Myometrial cell (primary cell): ENCODE measurements at places on chromosomes 4 and X. TPM values are rescaled to one million over a fixed set of nuclear protein-coding genes. Genes with fewer than 3 reads are reported as not detected.

SPARCL1 gene
- not detected in 2 replicates for total RNA-seq

EVC gene
- total RNA-seq: 14.2 and 17.3 TPM in 2 replicates

AWAT2 gene
- total RNA-seq: not detected in 2 replicates

RRH gene
- total RNA-seq: not detected in 2 replicates

SPANXC gene
- not detected in 2 replicates for total RNA-seq

CDK16 gene
- 109 and 136 TPM in 2 replicates for total RNA-seq

SHROOM3 gene
- 4.8 and 6.6 TPM in 2 replicates for total RNA-seq
